ENCODE measurements at places on chromosomes 5 and 9. TPM values are rescaled to one million over a fixed set of nuclear protein-coding genes. Genes with fewer than 3 reads are reported as not detected.

The MLANA gene
- total RNA-seq, result not detected

The PDCD1LG2 gene
- 0.63 TPM for total RNA-seq

The FOCAD gene
- total RNA-seq, result 188 TPM

The CRB2 gene
- total RNA-seq, result 7.2 TPM

The KLHL3 gene
- total RNA-seq, result 24.7 TPM

The SPINK6 gene
- not detected for total RNA-seq

The WDR36 gene
- 47.9 TPM for total RNA-seq

The TERT gene
- total RNA-seq, result not detected

The CKS2 gene
- 31.6 TPM for total RNA-seq

The SECISBP2 gene
- total RNA-seq, result 171 TPM

The SH3GL2 gene
- 81.1 TPM for total RNA-seq

The IL3 gene
- not detected for total RNA-seq

The ALDH1A1 gene
- 0.31 TPM for total RNA-seq

The S100Z gene
- total RNA-seq, result not detected

The ADAMTS12 gene
- 0.63 TPM for total RNA-seq

The PLPP7 gene
- total RNA-seq, result 7.2 TPM

The TGFBI gene
- total RNA-seq, result 2.8 TPM

The MYORG gene
- 6.6 TPM for total RNA-seq

The NR4A3 gene
- total RNA-seq, result 13.5 TPM

The DNAJA1 gene
- 173 TPM for total RNA-seq

The NSG2 gene
- 497 TPM for total RNA-seq

The ARHGEF39 gene
- total RNA-seq, result 0.31 TPM

The KIF24 gene
- total RNA-seq, result 4.1 TPM

The GABBR2 gene
- total RNA-seq, result 68.9 TPM

The LCN6 gene
- not detected for total RNA-seq

The RANBP17 gene
- 95.5 TPM for total RNA-seq

The EDIL3 gene
- 56.7 TPM for total RNA-seq

The DND1 gene
- total RNA-seq, result 1.3 TPM

The MYOT gene
- not detected for total RNA-seq

The PIP5K1B gene
- 7.8 TPM for total RNA-seq

The SLC6A3 gene
- not detected for total RNA-seq

The BRINP1 gene
- total RNA-seq, result 69.2 TPM

The PCDHAC1 gene
- total RNA-seq, result 66.4 TPM

The EIF4E1B gene
- 0.31 TPM for total RNA-seq

The BHMT gene
- not detected for total RNA-seq

The XRCC4 gene
- 7.2 TPM for total RNA-seq

The FAM153A gene
- total RNA-seq, result 4.7 TPM

The CARTPT gene
- 0.63 TPM for total RNA-seq

The SLC6A18 gene
- total RNA-seq, result not detected

The CRAT gene
- total RNA-seq, result 22.8 TPM

The GPR151 gene
- under 0.01 TPM for total RNA-seq

The FYB1 gene
- total RNA-seq, result 2.5 TPM

The GGTA1 gene
- 1.9 TPM for total RNA-seq

The ACSL6 gene
- total RNA-seq, result 69.5 TPM

The HRH2 gene
- 8.8 TPM for total RNA-seq

The GABRG2 gene
- 28.5 TPM for total RNA-seq

The HACD4 gene
- total RNA-seq, result 0.94 TPM

The ATP10B gene
- total RNA-seq, result 7.2 TPM

The FREM1 gene
- total RNA-seq, result 4.7 TPM

The PELO gene
- 22.5 TPM for total RNA-seq

The PCDHA12 gene
- 40.4 TPM for total RNA-seq

The MAMDC4 gene
- 11.3 TPM for total RNA-seq

The PCDHGA11 gene
- 40.4 TPM for total RNA-seq

The OSMR gene
- total RNA-seq, result 1.3 TPM

The SLC46A2 gene
- not detected for total RNA-seq

The KCNMB1 gene
- not detected for total RNA-seq

The BARHL1 gene
- not detected for total RNA-seq

The DMRT3 gene
- total RNA-seq, result not detected
